ENCODE measurements at places on chromosomes 6 and 20. TPM values are rescaled to one million over a fixed set of nuclear protein-coding genes. Genes with fewer than 3 reads are reported as not detected.

The F13A1 gene
- 1.6 TPM for total RNA-seq

The BIRC7 gene
- total RNA-seq = not detected

The PHACTR1 gene
- total RNA-seq = 69.7 TPM

The OLIG3 gene
- total RNA-seq = not detected

The TRAPPC3L gene
- not detected for total RNA-seq

The CEBPB gene
- 8.8 TPM for total RNA-seq

The FERMT1 gene
- 0.74 TPM for total RNA-seq

The CLVS2 gene
- not detected for total RNA-seq

The PBOV1 gene
- total RNA-seq = not detected

The EPHA7 gene
- not detected for total RNA-seq

The GRIK2 gene
- not detected for total RNA-seq

The APCDD1L gene
- total RNA-seq = not detected

The GNAS-AS1 gene
- total RNA-seq = 1.6 TPM

The UNC93A gene
- total RNA-seq = not detected

The DCBLD1 gene
- 9.2 TPM for total RNA-seq

The TSBP1 gene
- total RNA-seq = not detected

The ERVFRD-1 gene
- not detected for total RNA-seq

The NKAPL gene
- total RNA-seq = 0.11 TPM
